Esophagus squamous epithelium (tissue), 5 donors: ENCODE measurements at places on chromosomes 7 and 10.

GRCh38 chr7:74028321-74028838 is 407 bp downstream of the ELN start:
- DNase-seq = no peak

DNA sequence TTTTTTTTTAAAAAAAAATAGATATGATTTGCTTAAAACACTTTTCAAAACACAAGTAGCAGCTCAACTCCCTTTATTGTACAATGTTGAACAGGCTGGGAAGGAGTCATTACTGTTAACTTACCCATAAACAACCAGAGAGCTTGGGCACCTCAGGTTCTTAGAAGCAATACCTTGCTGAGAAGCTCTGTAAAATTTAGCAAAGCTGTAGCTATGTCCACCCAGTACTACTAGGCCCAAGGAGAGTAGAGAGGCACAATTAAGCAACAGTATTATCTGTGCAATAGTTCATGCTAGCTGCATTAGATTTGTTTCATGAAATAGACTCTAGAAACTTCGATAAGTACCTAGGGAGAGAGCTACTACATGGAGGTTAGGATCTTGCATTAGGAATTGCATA is 32.0 kb downstream of the SEMA3A start:
- DNase-seq = no peak

- no peak for DNase-seq
Measured at GRCh38 chr10:93076871-93077270, 3.2 kb downstream of the CYP26A1 start.

DNA sequence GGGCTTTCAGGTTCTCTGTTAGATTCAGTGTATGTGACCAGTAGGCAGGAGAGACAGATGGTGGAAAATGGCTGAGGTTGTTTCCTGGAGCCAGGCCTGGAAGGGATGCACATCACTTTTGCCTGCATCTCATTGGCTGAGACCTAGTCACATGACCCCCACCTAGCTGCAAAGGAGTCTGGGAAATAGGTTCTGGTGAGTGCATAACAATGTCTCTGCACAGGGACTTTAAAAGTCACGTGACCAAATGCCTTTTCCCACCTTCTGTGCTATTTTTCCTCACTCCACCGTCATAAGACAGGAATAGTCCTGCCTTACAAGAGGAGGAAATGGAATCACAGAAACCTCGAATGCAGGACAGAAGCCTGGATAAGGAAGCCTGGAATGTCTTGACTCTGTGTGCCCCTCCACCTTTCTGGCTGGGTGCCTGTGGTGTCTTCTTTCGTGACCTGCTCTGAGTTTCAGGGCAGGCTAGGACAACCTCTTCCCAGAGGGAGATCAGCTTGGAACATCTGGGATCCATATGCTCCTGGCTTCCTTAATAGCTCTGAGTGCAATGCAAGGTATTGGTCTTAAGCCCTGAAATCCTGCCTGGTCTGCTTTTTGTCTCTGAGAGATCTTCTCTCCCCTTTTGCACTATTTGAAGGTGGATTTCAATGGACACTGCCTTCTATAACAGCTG is 139.9 kb upstream of the ZNF438 start:
- DNase-seq = no peak

DNA sequence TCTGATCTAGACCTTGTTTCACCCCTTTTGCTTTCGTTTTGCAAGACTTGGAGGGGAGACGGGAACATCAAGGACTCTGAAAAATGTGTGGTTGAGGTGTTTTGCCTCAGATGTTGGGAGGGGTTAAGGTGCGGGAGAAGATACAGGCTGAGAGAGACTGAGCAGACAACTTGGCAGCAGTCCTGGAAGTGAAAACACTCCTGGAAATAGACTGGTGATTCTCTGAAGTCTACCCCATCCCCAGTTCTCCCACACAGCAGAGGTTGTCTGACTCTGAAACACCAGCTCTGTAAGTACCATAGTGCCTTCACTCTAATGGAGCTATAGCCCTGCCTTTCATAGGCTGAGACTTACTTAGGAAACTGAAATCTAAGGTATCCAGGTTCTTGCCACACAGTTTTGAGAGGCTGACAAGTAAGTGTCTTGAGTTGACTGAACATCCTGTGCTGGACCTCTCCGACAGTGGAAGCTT is 152.5 kb downstream of the PPP1R9A start:
- no peak for DNase-seq

- no peak for DNase-seq
Measured at GRCh38 chr10:12980102-12980661, 21.3 kb downstream of the CCDC3 start.

DNA sequence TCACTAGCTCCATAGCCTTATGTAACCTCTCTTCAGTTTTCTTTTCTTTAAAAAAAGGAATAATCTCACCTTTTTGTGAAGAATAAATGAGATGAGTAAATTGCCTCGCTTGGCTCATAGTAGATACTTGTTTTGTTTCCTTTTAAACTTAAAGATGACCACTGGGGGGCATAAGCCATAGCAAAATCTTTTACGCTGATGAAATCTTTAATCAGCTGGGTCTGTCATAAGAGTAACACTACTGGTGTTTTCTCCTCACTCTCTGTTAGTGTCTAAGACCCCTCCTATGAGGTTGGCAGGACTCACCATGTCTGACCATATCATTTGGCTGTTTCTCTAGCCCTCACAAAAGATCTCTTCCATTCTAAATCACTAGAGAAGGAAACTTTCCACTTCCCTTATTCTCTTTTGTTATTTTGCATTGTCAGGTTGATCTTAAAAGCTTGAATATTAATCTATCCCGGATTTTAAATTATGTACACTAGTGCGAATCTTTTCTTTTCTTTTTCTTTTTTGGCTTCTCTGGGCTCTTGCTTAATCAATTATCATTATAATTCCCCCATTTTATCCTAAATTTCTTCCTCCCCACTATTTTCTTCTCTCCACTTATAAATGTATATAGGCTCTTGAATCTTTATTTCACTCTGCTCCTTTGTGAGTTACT is 12.5 kb downstream of the STAG3 start:
- DNase-seq = no peak

DNA sequence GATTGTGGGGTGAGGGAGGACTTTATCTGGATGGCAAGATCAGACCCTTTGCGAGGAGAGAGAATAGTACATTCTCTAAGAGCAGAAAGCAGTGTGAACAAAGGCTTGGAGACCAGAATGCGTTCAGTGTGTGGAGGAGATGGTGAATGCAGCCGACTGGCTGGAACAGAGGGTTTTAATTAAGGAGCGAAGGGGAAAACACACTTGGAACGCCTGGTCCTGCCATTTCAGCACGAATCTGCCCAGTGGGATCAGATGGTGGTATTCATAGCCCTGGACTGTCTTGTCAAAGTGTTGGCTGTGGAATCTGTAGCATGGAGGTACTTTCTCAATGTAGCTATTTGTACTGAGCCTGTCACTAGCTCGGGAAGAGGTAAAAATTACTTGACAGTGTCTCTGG is 260.9 kb downstream of the SLC25A13 start:
- no peak for DNase-seq

DNA sequence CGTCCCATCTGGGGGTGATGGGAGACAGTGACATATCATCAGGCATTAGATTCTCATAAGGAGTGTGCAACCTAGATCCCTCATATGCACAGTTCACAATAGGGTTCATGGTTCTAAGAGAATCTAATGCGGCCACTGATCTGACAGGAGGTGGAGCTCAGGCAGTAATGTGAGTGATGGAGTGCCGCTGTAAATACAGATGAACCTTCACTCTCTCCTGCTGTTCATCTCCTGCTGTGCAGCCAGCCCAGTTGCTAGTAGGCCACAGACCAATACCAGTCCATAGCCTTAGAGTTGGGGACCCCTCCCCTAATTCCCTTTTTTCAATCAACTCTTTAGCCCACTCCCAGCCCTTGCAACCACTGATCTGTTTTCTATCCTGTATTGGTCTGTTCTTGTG is 581.1 kb upstream of the AUTS2 start:
- no peak for DNase-seq

DNA sequence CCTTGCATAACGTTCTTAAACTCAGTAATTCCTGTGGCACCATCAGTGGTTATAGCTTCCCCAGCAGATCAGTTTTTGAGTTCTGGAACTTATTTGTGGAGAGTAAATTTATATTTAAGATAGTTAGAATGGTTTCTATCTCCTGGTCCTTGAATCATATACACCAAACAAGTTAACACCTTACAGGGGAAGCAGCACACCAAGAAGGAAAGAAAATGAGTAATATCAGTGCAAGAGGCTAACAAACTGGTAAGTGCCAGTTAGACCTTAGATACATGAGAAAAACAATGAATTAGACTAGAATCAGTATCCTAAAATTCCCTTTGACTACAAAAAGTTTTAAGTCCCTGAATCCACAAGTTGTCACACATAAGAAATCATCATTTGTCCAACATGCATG is 54.2 kb downstream of the ABI1 start:
- DNase-seq = no peak

DNA sequence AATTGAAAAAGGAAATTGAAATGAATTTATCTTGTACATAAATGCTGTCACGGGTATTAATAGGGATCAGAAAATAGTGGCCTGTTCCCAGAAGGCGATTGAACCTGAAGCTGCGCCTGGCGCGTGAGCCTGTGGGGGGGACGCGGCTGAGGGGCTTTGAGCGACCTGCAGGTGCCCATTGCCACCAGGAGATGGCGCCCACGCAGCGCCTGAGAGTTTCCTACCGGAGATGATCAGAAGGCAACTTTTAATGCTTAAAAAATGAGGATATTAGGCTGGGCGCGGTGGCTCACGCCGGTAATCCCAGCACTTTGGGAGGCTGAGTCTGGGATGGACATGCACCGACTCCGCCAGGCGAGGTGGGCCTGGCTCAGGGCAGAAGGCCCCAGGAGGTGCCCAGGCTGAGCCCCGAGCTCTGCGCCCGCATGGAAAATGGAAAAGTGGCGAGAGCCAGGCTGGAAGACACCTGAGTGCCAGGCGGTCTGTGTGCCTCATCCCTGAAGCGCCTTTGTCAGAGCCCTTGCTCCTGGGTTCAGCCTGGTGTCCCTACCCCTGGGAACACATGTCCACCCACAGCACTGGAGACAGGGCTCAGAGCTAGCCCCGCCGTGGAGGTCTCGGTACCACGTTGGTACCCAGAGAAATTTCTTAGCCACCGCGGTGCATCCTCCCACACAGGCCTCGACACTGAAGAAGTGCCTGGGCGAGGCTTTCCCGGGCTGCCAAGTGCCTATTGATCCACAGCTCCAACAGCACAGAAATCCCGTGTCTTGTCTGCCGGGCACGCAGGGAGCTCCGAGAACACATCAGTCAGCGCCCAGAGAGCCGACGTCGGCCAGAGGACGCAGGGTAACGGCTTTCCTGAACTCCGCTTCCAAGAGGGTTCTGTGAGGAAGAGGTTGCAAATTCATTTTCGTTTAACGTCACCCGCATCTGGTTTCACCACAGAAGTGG is 117.4 kb downstream of the INPP5A start:
- DNase-seq = no peak

DNA sequence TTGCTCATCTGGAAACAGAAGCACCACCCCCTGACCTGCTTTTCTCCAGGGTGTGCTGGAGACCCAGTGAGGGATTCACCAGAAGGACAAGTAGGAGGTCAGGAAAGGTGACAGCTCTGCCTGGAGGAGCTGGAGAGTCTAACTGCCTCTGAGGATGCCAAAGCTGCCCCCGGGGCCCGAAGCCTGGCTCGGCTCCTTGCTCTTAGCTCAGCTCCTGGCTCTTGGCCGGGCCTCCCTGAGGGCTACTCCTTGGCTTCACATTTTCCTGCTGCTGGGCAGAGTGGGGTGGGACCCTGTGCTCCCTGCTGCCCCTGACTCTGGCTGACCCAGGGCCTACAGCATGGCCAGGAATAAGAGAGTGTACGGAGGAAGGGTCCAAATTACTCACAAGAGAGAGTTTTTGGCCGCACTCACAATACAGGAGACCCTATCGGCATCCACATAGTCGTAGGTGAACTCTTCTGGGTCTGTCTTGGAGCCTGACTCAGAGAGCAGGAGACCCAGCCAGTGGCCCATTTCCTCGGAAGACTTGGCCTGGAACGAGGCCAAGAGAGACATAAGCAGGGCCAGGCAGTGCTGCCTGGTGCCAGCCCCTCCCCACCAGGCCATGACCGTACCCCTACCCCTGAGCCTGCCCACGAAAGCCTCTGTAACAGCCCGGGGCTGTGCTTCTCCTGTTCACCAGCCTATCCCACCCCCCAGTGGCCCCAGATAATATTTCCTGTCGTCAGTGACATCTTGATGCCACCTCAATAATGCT is 63.1 kb downstream of the VWA2 start:
- no peak for DNase-seq

DNA sequence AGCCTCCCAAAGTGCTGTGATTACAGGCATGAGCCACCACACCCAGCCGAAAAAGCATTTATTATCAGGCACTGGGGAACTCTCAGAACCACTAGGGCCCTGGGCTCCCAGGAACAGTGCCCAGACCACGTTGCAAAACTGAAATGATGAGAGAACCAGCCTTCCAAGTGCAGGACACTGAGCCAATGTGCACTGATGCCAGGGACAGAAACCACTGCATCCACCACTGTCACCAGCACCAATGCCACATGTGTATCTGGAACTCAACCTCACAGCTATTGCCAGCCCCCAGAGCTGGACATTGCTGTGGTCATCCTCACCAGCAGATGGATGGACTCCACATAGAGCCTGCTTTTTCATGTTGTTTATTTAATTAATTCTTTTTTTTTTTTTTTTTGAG is 28.2 kb upstream of the TPST1 start:
- DNase-seq = no peak

GRCh38 chr7:3683546-3684539 is 382.8 kb downstream of the SDK1 start:
- no peak for DNase-seq

DNA sequence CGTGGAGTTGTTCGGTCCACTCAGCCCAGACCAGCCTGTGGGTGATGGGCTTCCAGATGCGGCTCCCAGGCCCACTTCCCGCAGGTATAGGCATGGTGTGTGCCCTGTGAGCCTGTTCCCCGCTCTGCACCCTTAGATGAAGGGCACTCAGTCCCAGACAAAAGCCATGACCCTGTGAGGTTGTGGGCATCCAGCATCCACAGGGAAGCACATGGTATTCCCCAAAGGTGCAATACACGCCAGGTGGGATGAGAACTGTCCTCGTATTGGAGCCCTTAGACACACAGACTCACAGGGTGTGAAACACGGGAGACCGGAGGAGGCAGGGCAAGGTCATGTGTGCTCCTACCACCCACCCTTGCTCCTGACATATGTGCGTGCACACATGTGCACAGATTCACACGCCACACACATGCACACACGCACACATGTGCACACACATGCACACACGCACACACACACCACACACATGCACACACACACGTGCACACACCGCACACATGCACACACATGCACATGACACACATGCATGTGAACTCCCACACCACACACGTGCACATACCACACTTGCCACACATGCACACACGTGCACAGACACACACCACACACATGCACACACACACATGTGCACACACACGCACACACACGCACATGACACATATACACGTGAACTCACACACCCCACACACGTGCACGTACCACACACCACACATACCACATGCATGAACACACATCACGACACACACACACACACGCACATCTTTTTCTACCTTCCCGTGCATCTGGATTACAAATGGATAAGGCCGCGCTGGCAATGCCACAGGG is 319.4 kb downstream of the WDR37 start:
- no peak for DNase-seq
